Uterus (tissue), 4 donors: ENCODE measurements at places on chromosomes 3 and 15. TPM values are rescaled to one million over a fixed set of nuclear protein-coding genes. Genes with fewer than 3 reads are reported as not detected.

DNA sequence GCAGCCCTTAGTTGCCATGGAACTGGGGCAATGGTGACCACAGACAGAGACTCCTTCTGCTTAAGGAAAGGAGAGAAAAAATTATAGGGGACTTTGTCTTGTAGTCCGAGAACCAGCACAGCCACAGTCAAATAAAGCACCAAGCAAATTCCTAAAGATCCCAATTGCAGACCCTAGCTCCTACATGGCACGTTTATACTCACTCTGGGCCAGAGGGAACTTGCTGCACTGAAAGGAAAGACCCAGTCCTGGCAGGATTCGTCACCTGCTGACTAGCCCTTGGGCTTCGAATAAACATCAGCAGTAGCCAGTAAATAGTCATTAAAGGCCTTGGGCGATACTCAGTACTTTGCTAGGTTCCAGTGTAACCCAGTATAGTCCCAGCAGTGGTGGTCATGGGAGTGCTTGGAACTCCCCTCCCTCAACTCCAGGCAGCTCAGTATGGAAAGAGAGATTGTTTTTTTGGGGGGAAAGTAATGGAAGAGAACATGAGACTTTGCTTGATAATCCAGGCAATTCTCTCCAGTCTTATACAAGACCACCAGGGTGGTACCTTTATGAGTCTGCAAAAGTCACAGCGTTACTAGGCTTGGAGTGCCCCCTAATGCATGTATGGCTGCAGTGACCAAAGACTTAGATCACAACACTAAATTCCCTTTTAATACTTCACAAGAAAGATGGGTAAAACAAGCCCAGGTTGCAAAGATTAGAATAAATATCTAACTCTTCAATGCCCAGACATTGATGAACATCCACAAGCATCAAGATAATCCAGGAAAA, 66.4 kb upstream of the AGTR1 start:
- DNase-seq, result no peak
- H3K27me3 ChIP-seq, result no peaks in the 10 kb centered on the region
- H3K27ac ChIP-seq, result no peak overlapping the region
- H3K36me3 ChIP-seq, result no peaks in the 10 kb centered on the region
- H3K4me3 ChIP-seq, result no peak overlapping the region
- no peaks in the 10 kb centered on the region for H3K4me1 ChIP-seq

DNA sequence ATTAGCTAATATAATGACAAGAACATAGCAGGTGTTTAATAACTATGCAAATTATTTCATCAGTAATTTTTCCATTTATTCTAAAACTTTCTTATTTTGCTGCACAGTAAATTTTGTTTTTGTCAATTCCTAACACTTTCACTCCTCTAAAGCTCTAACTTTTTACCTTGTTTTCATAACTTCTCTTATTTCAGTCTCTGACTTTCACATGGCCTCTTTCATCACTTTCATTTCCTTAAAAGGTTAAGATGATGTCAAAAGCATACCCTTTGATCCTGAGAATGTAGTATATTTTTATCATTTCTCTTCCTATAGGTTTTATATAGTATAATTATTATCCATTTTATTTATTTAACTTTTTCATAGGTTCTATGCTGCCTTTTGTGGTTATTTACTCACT, 1325.8 kb upstream of the ALCAM start:
- DNase-seq, result no peak
- H3K4me3 ChIP-seq, result no peak overlapping the region
- H3K36me3 ChIP-seq, result no peaks in the 10 kb centered on the region
- no peak overlapping the region for H3K27ac ChIP-seq

DNA sequence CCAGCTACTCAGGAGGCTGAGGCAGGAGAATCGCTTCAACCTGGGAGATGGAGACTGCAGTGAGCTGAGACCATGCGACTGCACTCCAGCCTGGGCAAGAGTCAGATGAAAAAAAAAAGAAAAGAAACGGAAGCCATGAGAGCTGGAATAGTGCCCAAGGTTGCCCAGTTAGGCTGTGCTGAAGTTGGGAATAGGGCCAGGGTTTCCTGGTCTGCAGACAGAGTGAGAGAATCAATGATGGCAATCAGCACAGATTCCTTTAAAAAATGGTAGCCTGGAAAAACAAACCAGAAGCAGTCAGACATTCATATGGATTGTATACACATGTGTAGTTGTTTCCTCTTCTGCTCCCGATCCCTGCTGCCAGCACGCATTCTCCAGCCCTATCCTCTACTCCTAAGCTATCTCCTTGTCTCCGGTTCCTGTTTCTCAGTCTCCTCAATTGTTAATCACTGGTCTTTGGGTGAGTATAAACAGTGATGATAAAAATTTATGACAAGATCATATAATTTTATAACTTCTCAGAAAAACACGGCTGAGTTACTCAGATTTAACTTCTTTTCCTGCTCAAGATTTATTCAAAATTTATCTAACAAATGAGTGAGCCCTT, 316.2 kb upstream of the UMPS start:
- no peak for DNase-seq
- H3K27ac ChIP-seq, result no peak overlapping the region
- no peaks in the 10 kb centered on the region for H3K27me3 ChIP-seq

- no peaks in the 10 kb centered on the region for H3K27me3 ChIP-seq
- no peak overlapping the region for H3K4me3 ChIP-seq
Observed at GRCh38 chr15:40591389-40591788, 2.7 kb upstream of the KNL1 start.

The PLOD2 gene
- 23.5 TPM for total RNA-seq

The BFSP2 gene
- not detected for total RNA-seq
